Right cardiac atrium (tissue), 5 donors: ENCODE measurements at places on chromosomes 12 and 14. TPM values are rescaled to one million over a fixed set of nuclear protein-coding genes. Genes with fewer than 3 reads are reported as not detected.
A peak's percentile ranks its signal among the peaks of the same experiment; 100 is the strongest.

DNA sequence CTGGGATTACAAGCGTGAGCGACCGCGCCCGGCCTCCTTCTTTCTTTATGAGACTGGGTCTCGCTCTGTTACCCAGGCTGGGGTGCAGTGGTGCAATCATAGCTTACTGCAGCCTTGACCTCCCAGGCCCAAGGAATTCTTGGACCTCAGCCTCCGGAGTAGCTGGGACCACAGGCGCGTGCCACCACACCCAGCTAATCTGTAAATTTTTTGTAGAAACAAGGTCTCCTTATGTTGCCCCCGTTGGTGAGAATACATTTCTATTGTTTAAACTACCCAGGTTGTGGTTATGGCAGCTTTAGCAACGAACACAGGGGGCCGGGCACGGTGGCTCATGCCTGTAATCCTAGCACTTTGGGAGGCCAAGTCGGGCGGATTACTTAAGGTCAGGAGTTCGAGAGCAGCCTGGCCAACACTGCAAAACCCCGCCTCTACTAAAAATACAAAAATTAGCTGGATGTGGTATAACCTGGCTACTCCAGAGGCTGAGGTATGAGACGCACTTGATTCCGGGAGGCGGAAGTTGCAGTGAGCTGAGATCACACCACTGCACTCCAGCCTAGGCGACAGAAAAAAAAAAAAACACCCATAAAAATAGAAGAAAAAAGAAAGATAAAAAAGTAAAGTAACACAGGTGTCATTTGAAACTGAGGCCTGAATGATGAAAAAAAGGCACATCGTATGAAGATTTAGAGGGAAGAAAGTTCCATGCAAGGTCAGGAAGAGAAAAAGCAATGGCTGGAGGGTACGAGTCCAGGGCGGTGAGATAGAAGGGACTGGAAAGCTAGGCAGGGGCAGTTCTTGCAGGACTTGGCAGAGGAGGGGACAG is 977 bp upstream of the TMEM120B start:
- peak; percentile 31 for DNase-seq

DNA sequence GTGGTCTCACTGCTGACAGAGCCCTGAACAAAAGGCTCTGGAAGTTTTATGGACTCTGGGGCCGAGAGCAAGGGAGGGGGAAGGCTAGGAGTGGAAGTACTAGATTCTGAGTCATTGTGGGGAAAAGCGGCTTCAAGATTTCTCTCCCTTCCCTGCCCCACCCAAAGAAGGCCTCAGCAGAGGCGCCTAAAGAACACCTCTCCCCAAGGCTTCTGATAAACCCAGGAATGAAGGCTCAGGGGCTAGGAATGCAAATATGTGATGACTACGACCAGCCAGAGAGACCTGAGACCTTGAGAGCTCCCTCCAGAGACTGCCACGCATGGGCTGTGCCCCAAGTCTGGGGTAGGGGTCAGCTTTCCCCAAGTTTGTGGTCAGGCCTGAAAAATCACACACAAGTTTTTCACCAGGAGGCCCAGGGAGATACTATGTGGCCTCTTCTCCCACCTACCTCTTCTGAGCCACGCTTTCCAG is 130.7 kb upstream of the HIF1A start:
- DNase-seq: no peak

GRCh38 chr12:7503686-7504415 is at the start of gene CD163:
CD163 (minus strand) TSS chr12:7503777; CDS start chr12:7503690, 87 bp downstream.
- no peak for DNase-seq

- no peak for DNase-seq
Observed at GRCh38 chr14:76125511-76125910, 26.2 kb upstream of the GPATCH2L start.

DNA sequence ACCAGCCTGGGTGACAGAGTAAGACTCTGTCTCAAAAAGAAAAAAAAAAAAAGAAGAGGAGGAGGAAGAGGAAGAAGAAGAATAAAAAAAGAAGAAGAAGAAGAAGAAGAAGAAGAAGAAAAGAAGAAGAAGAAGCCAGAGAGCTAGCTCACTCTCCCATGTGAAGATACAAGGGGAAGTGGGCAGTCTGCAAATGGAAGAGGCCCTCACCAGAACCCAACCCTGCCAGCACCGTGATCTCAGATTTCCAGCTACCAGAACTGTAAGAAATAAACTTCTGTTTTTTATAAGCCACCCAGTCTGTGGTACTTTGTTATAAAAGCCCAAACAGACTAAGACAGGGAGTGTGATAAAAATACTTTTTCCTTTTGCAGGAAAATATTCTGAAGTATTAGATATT is 130.7 kb downstream of the ETNK1 start:
- no peak for DNase-seq

GRCh38 chr14:67571991-67572323 is 28.1 kb downstream of the PIGH start:
- peak; percentile 63 for DNase-seq

Gene RIPK3
- 2.9 TPM for total RNA-seq

Gene RABGGTA
- 21.3 TPM for total RNA-seq

Gene SLC16A7
- total RNA-seq: 81.0 TPM

Gene ABCD2
- total RNA-seq: 15.2 TPM
